Urinary bladder (tissue), 4 donors: ENCODE measurements at places on chromosomes 7 and 10.

GRCh38 chr7:33185786-33186185 is 56.4 kb downstream of the BBS9 start:
- DNase-seq = peak; percentile 8

GRCh38 chr10:19845503-19846368 is 29.5 kb downstream of the PLXDC2 start:
- no peak for DNase-seq

GRCh38 chr10:67921065-67921464 is 36.6 kb downstream of the SIRT1 start:
- no peak for DNase-seq

- no peak for DNase-seq
Observed at GRCh38 chr10:71848325-71849275, 2.5 kb downstream of the PSAP start.

DNA sequence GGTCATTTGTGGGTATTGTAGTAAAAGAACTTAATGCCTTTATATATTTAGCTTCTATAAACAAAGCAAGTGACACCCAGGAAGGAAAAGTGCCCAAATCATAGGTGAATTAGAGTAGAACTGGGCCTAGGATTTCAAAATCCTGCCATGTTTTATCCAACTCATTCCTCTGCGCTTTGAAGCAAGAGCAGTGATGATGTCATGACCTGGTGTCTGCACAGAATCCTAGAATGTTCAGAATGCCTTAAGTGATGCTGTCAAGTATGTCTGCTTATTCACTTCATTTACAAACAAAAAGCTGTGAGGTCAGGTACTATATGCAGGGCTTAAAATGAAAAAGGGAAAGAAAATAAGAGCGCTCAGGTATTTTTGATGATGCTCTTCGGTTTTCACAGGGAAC is 737.2 kb upstream of the ANKRD30A start:
- DNase-seq = no peak

DNA sequence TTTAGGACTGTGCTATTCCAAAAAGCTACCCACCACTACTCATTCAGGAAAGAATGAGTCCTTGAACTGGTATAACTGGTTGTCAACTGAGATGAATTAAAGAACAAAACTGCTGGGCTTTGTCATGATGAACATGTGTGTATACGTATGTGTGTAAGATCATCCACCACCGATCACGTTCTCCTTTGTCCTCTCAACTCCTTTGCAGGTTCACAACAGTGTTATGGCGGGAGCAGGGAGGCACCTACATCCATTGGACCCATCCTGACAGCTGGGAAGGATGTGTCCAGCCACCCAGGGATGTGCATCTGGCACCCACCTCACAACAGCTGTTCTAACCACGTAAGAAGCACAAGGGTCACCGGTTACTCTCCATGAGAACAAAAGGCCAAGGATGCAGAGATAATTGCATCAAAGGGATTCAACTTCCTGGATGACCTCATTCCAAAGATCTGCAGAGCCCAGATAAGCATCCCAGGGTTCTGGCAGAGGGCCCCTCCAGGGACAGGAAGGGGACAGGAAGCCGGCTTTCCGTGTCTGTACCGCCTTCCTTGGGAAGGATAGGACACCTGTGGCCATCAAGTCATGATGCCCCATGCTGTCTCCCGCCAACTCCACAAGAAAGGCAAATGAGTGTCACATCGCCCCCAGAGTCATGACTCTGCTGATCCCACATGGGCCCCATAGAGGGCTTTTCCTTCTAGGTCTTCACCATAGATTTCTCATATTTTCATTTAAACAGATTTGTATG is 66.1 kb downstream of the STEAP1B start:
- DNase-seq = no peak

GRCh38 chr7:80335511-80336231 is 176.2 kb downstream of the GNAT3 start:
- no peak for DNase-seq

GRCh38 chr10:100106865-100107264 is 25.2 kb upstream of the CPN1 start:
- no peak for DNase-seq

GRCh38 chr10:36677431-36677768 is 448.0 kb upstream of the ANKRD30A start:
- no peak for DNase-seq

GRCh38 chr10:133263674-133264073 is 13.0 kb downstream of the ADAM8 start:
- DNase-seq = no peak

- DNase-seq = no peak
Observed at GRCh38 chr7:16688249-16688648, 42.3 kb downstream of the BZW2 start.

DNA sequence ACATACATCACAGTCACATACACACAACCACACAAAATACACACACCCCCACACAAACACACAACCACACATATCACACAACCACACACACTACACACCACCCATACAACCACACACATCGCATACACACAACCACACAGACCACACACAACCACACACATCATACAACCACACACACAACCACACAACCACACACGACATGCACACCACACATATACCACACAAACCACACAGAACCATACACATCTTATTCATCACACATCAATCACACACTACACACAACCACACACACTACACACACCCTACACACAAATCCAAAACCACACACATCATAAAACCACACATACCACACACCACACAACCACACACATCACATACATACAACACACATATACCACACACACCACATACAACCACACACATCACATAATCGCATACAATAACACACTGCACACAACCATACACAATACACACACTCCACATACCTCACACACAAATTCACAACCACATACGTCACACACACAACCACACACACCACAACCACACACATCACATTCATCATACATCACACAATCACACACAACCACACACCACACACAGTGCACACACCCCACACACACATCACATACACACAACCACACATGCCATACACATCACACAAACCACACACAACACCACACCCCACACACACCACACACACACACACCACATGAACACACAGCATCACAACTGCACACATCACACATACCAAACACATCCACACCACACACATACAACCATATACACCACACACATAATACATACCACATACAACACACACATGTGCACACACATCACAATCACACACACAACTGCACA is 30.4 kb downstream of the GPRIN2 start:
- DNase-seq = no peak

GRCh38 chr10:103514244-103514643 is 20.7 kb downstream of the NEURL1 start:
- DNase-seq = no peak

DNA sequence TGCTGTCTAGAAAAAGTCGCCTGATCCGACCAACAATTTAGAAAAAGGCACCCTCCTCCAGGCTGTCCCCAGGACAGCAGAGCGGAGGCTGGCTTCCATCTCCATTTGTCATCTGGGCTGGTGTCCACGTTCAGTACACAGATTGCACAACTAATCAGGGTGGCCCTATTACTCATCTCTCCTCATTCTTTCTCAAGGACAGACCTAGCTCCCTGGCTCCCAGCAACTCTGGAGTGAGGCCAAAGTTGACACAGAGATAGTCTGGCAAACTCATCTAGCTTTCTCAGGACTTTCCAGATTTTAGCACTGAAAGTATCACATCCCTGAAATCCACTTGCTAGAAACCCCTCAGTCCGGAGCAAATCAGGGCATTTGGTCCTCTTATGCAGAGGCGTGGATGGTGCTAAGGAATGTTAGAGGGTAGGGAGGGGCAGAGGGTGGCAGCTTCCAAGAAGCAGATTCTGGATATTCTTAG is 75.1 kb downstream of the DNAH11 start:
- DNase-seq = no peak

DNA sequence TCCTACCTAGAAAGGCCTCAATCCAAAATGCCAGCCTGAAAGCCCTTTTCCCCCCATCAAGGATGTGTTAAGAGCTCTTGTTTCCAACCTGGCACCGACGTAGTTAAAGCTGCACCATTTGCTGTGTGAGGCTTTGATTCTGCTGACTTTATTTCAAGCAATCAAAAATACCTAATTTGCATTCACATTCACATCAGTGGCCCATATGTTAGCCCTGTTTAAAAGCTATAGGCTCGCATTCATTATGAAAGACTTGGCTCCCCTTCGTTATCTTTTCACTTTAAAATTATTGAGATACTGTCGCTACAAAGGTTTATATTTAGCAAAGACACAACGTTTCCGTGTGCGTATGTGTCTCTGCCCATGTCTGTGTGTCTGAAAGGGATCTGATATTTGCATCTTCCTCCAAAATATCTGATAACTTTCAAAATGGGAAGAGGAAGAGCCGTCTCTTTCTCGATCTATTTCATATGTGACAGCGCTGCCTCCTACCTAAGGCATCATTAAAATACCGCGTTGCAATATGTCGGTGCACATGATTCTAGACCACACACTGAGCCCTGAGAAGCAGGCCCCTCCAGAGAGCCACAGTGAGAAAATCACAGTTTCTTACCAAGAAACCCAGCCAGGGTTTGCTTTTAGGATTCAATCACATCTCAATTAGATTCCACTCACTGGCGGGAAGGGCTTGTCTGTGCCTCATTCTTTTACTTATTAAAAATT is 57.1 kb upstream of the ITPRID1 start:
- no peak for DNase-seq

DNA sequence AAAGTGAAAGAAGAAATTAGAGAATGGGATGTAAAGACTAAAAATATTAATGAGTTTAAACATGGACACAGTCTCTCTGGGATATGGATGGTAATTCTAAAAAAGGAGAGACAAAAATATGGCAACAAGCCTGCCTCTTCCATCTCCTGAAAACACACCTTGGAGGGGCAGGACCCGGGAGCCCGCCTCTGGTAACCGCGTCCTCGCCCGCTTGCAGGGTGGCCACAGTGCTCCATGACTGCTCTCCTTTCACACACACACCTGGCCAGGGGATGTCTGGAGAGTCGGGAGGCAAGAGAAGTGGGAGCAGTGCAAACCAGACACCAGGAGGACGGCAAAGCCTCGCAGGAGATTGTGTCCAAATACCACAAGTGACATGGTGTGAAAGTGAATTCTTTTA is 166.3 kb downstream of the ZMYND11 start:
- DNase-seq = no peak

GRCh38 chr7:130891254-130892094 is 157.5 kb upstream of the KLF14 start:
- no peak for DNase-seq

DNA sequence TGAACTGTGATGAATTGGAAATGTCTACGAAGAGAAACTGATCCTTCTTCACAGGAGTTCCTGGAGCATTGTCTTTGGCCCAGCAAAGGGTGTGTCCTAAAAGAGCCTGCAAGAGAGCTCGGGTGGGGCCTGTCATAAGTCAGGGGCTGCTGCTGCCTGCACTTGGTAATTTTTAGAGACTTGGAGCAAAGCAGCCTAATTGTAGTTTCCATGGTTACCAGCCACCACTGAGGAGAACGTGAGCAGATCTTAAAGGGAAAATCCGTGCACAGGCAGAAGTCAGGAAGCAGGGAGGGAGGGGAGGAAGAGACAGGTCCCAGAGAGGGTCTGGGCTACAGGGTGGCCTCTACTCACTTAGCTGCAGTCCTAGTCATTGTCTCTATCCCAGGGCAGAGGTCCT is 463.6 kb downstream of the PLXNA4 start:
- DNase-seq = no peak

GRCh38 chr10:26524161-26524896 is 86.2 kb downstream of the APBB1IP start:
- DNase-seq = no peak

- DNase-seq = no peak
Observed at GRCh38 chr10:43194266-43194665, 56.0 kb downstream of the CSGALNACT2 start.

GRCh38 chr7:71131256-71132126 is 453 bp upstream of the GALNT17 start:
- DNase-seq = no peak

DNA sequence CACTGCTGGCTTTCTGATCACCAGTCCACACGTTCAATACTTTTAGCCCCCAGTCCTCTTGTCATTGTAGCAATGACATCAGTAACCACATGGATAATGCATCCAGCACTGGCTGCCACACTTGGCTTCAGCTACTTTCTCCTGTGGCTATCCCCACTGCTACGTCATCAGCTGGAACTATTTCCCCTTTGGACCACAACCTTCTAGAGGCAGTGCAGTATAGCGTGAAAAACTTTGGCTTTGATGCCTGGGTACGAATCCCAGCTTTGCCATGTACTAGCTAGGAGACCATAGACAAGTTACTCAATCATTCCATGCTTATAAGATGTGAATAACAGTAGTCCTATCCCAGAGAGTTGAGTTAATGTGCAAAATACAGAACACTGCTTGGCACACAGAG is 63.2 kb downstream of the CCDC3 start:
- no peak for DNase-seq

DNA sequence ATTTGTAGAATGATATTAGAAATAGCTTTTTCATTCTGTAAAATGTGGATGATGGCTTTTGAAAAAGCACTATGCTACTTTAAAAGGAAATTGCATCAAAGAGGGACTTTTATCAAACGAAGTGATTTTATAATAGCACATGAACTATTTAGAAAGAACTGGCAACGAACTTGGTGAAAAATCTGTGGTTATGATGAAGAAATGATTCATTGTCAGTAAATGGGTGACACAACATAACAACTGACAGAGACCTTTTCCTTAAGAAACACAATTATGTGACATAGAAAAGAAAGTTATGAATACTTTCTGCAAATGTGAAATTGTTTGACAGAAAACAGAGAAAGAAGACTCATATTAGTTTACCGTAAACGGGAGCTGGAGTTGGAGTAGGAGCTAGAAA is 60.7 kb upstream of the LAMB4 start:
- no peak for DNase-seq

GRCh38 chr10:29612657-29613056 is 22.1 kb downstream of the SVIL start:
- no peak for DNase-seq

- DNase-seq = no peak
Observed at GRCh38 chr7:110050785-110051184, 1040.1 kb upstream of the LRRN3 start.

- no peak for DNase-seq
Observed at GRCh38 chr10:132861884-132862461, 76.0 kb upstream of the NKX6-2 start.

DNA sequence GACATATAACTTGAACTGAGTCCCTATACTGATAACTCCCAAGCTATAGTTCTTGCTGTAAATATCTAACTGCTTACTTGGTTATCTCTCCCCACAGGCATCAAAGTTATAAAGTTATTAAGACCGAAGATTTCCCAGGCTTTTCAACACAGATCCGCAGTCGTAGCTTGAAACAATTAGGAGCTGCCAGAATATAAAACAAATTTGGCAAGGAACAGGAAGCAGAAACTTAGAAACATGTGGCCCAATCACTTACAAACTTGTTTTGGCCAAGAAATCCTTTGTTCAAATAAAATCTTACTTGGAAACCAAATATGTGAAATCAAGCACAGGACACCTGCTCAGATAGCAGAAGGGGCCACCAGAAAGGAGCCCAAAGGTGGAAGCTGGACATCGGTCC is 9.0 kb downstream of the SLC16A12 start:
- DNase-seq = no peak

- DNase-seq = no peak
Observed at GRCh38 chr10:46539596-46540411, 16.7 kb downstream of the GPRIN2 start.

GRCh38 chr7:55474944-55475854 is 97.1 kb downstream of the VOPP1 start:
- DNase-seq = no peak
